ENCODE measurements at places on chromosomes 13 and 19.
A peak's percentile ranks its signal among the peaks of the same experiment; 100 is the strongest.

DNA sequence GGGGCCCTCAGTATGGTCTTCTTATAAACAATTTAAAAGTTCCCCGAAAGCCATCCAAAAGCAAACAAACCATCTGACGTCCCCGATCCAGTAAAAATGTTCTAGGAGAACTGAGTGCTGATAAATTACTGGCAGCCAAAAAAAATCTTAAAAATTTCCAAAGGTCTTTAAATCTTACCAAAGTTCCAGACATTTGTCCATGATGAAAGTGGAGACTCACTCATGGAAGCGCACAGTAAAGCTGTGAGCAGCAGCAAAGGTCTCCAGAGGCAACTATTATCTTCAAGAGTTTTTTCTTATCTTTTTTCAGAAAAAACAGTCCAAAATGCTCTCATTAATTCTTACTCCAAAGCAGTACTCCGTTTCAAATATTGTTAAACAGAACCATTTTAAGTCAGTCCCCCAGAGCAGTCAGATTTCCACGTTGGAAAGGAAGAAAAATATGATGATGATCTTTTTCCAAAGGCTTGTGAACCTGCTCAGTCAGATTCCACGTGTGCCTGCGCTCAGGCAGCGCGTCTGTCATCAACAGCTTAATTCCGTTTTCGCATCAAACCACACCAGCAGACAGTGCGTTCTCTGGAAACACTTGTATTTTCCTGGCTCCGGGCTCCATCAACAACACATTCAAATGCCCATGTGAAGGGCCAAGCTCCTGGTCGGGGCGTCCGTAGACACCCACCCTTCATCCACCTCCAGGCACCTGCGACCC, 85.4 kb downstream of the COL4A1 start:
- no peak for DNase-seq

- DNase-seq = no peak
These were observed 1.1 kb downstream of the ATP4A start for GRCh38 chr19:35562336-35562735.

GRCh38 chr19:15115762-15116615, 8.8 kb downstream of the SYDE1 start:
- no peak for DNase-seq

DNA sequence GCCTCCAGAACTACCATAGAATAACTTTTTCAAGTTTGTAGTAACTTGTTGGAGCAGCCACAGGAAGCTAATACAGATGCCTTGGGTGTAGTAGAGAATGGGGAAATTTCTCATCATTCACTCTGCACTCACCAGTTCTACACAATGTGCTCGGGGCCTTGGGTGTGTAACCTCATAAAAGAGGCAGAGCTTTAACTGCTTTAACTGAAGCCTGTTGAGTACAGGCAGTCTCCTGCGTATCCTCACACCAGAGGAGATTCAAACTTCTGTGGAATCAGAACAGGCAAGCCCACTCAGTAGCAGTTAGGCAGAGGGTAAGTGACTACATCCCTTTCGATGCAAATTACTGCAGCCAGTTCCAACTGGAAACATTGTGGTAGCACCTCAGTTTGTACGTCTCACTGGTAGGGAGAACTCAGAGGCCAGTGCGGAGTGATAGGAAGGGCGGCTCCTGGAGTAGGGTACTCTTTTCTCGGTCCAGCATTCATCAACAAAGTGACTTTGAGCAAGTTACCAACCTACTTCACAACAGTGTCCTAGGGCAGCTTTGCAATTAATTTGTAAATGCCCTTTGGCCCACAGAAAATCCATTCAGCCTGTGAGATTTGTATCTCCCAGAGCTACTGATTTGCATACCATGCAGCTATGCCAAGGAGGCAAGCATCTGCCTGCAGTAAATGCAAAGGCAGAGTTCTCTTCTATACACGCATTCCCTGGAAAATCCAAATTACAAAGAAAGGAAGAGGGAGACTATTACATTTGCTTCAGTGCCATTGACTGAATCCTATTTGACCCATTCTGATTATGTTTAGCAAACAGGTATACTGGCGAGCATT, 904.3 kb downstream of the DIAPH3 start:
- no peak for DNase-seq

DNA sequence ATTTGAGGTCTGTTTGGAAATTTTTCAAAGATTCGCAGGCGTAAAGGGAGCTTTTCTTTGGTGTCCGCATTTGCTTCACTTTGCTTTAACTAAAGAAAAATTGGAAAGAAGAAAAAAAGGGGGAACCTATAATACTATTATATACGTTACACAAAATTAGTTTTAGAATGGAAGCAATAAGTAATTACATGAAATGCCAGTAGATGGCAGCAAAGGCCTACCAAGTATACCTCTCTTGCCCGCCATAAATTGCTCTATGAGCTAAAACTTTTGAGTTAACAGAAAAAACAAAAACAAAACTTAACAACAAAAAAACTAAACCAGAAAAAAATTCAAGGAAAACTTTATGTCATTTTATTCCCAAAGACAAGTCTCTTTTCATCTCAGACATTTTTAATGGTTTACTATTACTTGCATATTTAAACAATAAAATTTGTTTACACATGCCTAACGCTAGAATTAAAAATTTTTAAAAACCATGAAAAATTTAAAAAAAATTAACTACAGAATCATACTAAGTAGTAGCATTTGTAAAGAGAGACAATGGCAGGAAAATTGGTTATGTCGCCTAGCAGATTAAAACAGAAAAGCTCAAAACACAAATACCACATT, 271.4 kb downstream of the NALCN start:
- DNase-seq = no peak

DNA sequence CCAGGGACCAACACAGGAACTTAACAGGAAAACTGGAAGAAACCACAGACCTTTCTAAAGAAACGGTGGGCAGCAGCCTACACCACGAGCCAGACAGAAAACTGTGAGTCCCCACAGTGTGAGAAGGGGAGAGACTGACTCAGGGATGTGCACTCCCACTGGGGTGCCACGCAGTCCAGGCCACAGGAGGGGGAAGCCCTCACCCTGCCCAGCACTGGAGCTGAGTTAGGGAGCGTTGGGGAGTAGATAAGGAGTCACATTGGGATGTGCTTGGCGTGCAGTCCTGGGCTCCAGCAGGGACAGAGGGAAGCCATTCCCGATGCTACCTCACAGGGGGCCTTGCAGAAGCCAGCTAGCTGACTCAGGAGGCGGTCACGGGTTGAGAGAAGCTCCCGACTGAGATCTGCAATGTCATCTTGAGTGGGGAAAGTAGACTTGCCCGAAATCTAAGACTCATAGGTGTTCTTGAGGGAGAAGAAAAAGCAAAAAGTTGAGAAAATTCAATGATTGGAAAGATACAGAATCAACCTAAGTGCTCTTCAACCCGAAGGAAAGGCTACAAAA, 17.3 kb downstream of the SIGLEC8 start:
- DNase-seq = peak; percentile 87

DNA sequence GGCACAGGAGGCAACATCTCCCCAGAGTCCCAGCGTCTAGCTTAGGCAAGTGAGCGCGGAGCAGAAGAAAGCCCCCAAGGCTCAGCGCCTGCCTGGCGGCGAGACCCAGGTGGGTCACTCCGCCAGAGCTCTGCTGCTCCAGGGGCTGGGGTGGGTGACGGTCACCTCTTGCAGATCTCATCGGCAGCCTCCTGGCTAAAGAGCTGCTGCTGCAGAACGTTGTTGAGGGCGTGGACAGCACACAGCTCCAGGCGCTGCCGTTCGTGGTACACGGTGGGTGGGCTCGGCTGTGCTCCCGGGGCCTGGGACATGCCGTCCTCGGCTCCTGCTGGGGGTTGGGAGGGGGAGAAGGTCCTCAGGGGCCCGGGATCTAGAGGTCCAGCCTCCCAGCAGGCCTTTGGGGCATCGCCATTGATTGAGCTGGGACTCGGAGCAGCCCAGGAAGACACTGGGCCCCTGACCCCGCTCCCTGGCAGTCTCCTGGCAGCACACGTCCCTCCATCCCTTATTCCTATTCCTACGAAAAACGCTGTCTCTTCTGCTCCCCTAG, 795 bp downstream of the JOSD2 start:
- peak; percentile 62 for DNase-seq

DNA sequence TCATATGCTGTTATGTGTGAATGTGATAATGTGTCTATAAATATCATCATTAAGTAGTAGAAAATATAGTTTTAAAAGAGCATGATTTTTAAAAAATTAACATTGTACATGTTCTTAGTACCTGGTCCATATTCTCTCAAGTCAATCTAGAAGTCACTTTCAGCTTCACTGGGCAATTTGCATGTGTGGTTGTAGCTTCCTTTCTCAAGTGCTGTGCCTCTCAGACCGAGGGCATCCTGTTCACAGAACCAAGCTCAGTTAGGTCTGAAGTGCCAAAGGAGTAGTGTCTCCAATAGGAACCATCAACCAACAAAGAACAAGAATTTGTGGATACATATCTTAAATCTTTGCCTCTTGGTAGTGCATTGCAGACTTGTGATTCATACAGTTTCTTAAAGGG, 541.8 kb upstream of the SLC10A2 start:
- DNase-seq = no peak

GRCh38 chr19:48543121-48543710, 8.8 kb upstream of the SULT2B1 start:
- no peak for DNase-seq

- no peak for DNase-seq
These were observed 46.3 kb upstream of the ZNF730 start for GRCh38 chr19:23070353-23071146.

DNA sequence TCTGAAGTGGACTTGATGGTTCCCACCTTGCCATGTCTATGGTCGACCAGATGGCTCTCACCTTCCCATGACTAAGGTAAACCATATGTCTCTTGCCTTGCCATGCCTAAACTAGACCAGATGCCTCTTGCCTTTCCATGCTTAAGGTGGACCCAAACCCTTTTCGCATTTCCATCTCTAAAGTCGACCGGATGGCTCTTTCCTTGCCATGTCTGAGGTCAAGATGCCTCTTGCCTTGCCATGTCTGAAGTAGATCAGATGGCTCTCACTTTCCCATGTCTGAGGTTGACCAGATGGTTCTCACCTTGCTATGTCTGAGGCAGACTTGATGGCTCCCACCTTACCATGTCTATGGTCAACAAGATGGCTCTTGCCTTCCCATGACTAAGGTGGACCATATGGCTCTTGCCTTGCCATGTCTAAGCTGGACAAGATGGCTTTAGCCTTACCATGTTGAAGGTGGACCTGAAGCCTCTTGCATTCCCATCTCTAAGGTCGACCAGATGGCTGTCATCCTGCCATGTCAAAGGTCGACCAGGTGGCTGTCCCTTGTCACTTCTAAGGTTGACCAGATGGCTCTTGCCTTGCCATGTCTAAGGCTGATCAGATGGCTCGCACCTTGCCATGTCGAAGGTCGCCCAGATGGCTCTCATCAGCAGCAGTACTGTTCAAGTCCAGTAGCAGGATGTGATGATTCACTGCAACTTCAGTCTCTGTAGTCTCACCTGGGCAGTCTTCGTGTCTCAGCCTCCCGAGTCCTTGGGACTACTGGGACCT, 1439.4 kb downstream of the UQCRFS1 start:
- peak; percentile 30 for DNase-seq

DNA sequence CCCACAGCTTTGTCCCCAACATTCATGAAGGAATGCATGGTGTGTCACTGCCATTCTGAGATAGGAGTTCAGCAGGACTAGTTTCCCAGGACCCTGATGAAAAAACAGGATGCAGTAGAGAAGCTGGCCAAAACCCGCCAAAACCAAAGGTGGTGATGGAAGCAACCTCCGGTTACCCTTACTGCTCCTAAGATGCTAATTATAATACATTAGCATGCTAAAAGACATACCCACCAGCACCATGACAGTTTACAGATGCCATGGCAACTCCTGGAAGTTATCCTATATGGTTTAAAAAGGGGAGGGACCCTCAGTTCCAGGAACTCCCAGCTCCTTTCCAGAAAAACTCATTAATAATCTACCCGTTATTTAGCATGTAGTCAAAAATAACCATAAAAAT, 59.9 kb upstream of the KCTD15 start:
- DNase-seq = no peak

- no peak for DNase-seq
These were observed 16.8 kb downstream of the FCGBP start for GRCh38 chr19:39917561-39918182.

DNA sequence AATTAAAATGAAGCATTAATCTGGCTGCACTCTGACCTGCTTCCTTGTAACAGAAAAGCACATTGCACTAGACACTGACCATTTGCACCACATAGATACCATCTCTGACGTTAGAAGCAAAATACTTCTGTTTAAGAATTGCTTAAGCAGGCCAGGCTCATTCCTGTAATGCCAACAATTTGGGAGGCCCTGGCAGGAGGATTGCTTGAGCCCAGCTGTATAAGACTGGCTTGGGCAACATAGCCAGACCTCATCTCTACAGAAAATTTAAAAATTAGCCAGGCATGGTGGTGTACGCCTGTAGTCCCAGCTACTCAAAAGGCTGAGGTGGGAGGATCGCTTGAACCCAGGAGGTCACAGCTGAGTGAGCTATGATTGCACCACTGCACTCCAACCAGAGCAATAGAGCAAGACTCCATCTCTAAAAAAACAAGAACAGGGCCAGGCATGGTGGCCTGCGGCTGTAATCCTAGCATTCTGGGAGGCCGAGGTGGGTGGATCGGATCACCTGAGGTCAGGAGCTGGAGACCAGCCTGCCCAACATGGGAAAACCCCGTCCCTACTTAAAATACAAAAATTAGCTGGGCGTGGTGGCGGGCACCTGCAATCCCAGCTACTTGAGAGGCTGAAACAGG, 7.0 kb upstream of the TLE6 start:
- DNase-seq = no peak

GRCh38 chr13:30848332-30849027, 57.6 kb upstream of the MEDAG start:
- DNase-seq = no peak

All from activated effector memory CD4-positive, alpha-beta T cell treated with anti-CD3 and anti-CD28 coated beads, Interleukin-2, amount 50 U/mL, for 16 hours (primary cell).